ENCODE measurements at places on chromosomes 1 and 21. TPM values are rescaled to one million over a fixed set of nuclear protein-coding genes. Genes with fewer than 3 reads are reported as not detected.

The ENAH gene
- total RNA-seq, result 17.6 TPM

DNA sequence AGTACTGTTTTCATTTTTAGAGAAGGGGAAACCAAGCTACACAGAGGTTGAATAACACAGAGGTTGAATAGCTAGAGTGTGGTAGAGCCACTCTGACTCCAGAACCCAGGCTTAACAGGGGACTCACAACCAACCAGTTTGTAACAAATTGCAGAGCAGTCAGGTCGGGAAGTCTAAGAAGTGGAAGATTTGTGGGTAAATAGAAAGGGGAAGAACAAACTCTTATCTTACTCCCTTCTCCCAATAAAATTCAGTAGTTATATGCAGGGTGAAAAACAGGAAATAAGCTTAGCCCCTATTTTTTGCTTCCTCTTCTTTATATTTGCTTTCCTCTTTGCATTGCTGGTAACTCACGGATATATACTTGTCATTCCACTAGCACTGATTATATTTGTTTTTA, 23.2 kb downstream of the CDC42 start:
- no peak for DNase-seq

The PTPRF gene
- total RNA-seq, result 384 TPM

The AKNAD1 gene
- 0.60 TPM for total RNA-seq

GRCh38 chr1:2233468-2233867, 5.3 kb downstream of the SKI start:
- DNase-seq, result no peak

DNA sequence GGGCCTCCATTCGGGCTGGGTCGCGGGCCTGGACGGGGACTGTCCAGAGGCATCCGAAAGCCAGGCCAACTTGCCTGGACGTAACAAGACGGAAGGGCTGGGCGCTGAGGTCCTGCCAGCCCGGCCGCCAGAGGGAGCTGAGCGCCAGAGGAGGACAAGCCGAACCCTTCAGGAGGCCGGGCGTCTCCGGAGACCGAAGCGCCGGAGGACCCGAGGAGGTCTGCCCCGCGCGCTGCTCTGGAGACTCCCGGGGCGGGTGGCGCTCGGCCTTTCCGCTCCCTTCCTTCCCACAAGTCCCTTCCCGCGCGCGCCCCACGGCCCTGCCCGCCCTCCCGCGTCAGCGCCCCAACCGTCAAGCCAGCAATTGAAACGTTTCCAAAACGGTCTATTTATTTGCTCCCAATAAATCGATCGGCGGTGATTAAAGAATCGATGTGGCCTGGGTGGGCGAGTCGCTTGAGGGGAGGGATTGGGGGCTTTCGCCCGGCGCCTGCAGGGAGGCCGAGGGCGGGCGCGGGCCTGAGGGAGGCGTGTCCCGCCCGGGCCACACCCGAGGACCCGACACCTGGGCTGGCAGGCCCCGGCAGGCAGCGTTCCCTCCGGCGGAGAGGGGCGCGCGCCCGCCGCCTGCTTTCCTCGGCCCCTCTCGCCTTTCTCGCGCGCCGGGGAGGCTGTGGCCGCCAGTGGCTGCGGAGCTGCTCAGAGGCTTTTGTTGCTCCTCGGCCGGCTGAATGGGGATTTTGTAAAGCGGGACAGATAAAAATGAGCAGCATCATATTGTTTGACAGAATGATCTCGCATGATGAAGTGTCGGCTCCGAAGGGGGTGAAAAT, 5.2 kb upstream of the FOXD3 start:
- DNase-seq, result peak; percentile 82

The ADGRL4 gene
- 1.7 TPM for total RNA-seq

DNA sequence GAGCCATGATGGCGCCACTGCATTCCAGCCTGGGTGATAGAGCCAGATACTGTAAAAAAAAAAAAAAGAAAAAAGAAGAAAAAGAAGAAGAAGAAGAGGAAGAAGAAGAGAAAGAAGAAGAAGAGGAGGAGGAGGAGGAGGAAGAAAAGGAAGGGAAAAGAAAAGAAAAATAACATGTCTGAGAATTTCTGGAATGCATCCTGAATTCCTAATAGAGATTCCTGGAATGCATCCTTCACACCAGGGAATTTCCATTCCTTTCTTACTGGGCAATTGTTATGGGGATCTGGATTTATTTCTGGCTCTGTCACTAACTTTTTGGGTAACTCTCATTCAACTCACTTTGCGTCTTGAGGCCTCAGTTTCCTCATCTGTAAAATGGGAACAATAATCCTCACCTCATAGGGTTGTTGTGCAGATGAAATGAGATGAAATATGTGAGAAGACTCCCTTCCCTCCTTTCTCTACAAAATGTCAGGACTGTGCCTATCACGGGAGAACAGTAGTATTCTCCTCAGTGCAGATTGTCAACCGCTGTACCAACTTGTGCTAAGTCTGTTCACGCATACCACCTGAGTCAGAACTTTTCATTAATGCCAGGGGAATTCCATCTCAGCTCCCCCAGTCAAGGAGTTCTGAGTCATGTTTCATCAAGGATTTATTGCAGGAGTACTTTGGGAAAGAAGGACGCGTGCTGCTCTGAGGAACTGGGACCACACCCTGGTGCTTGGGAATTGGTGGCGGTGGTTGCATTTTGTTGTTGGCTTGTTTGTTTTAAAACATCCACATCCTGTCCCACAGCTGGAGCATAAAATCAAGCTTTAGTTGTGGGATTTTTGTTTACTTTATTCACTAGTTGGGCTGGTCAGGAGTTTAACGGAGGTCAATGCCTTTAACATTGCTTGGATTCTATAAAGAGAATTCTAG, 42.4 kb upstream of the ROR1 start:
- DNase-seq, result peak; percentile 31

- no peak for DNase-seq
Observed at GRCh38 chr1:100461222-100461621, 76.7 kb upstream of the GPR88 start.

GRCh38 chr1:156074661-156075060, 7.6 kb downstream of the MEX3A start:
- no peak for DNase-seq

- no peak for DNase-seq
Observed at GRCh38 chr21:14554948-14555347, 8.8 kb upstream of the SAMSN1 start.

The FALEC gene
- total RNA-seq, result not detected

- no peak for DNase-seq
Observed at GRCh38 chr1:234848972-234849649, 239.1 kb upstream of the IRF2BP2 start.

The MR1 gene
- 14.6 TPM for total RNA-seq

The NT5C1A gene
- total RNA-seq, result not detected

DNA sequence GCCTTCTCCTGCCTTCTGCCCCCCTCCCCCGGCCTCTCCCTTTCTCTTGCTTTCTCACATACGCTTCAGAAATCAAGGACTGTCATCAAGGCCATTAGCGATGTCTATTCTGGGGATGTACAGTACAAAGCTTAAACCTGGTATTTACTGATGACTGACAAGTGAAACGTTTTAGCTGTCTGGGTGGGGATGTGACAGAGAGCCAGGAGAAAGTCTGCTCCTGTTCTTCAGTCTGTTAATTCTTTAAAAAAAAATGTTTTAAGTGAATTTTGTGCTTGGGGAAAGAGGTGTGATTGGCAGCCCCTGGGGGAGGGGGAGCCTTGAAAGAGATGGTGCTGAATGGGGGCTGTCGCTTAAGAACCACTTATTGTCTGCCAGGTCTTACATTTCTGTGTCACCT, 283.0 kb upstream of the PLXNA2 start:
- DNase-seq, result no peak

DNA sequence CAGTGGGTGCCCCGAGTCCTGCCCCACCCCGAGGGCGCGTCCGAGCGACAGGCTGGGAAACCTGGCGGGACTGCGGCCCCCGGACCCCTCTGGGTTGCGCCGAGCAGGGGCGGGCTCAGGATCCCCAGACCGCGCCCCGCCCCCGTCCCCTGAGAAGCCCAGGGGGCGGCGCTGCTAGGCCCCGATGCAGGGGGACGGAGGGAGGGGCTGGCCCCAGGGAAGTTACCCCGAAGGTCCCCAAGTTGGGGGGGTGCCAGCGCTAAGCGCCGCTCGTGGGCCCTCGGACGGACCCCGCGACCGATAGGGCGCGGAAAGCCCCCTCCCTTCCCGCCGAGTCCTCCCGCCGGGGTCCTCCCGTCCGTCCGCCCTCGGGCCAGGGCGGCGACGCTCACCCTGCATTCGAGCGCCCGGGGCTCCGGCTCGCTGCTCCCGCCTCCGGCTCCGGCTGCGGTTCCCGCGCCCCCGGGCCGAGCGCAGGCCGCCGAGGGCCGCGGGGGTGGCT, 414 bp downstream of the GPR153 start:
- DNase-seq, result peak; percentile 33

GRCh38 chr1:10621906-10622305, 147.2 kb downstream of the PEX14 start:
- no peak for DNase-seq

DNA sequence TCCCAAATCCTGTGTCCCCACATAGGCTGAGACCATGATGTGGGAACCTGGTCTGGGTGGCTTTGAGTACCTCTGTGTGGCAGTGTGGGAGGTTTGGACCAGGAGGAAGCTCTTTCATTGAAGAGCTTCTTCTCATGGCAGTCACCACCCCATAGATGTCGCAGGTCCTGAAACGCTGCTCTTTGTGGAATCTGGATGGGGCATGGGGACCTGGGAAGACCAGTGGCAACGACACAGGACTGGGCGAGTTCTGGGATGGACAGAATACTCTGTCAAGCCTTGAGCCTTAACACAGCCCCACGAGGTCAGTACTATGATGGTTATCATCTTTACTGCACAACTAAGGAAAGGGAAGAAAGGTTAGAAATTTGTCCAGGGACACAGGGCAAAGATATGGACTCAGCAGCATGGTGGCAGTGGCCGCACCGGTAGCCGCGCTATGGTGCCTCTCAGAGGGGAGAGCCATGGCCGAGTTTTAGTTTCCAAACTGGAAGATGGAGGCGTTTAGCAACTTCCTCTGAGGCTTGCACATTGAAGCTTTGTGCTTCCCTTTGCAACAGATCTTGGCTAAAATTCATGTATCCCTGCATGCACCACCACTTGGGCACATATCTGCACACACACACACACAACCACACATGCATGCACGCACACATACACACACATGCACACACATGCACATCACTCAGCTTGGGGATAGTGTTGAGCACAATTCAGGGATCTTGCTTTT, 117.7 kb upstream of the C1orf174 start:
- no peak for DNase-seq

DNA sequence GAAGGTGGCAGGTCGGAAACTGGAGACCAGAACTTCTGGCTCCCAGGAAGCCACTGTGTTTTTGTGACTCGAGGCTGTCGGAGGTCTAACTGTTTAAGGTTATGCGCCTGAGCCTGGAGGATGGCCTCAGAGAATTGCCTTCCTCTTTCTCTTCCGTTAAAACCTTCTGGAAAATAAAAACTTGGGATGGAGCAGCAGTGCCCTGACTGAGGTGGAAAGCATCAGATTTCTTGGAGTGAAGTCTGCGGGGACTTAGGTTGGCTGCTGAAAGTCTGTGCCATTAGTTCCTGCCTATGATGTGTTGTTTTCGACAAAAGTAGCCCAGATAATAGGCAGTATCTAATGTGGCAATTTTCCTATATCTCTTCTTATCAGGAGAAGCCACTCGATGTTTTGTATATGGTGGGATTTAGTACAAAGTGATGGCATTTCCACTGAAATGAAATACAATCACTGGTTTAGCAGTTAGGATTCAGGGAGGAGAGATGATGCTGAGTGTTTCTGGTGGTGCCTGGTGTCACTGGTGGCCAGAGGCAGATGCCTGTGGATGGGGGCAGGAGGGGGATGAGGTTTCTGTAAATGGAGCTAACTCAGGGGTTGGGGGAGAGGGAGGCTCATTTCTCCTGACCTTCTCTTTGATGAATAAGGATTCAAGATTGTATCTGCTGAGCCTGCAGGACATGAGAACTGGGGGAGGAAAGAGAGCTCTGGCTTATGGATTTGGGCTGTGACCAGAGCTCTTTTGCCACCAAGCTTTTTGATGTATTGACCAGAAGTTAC, 150.8 kb downstream of the CAMTA1 start:
- no peak for DNase-seq

- DNase-seq, result no peak
Observed at GRCh38 chr1:212317916-212318315, 32.7 kb downstream of the PPP2R5A start.

- DNase-seq, result no peak
Observed at GRCh38 chr21:35491114-35491513, 442.0 kb upstream of the RUNX1 start.

GRCh38 chr1:234139966-234140365, 233.3 kb upstream of the COA6 start:
- DNase-seq, result no peak

DNA sequence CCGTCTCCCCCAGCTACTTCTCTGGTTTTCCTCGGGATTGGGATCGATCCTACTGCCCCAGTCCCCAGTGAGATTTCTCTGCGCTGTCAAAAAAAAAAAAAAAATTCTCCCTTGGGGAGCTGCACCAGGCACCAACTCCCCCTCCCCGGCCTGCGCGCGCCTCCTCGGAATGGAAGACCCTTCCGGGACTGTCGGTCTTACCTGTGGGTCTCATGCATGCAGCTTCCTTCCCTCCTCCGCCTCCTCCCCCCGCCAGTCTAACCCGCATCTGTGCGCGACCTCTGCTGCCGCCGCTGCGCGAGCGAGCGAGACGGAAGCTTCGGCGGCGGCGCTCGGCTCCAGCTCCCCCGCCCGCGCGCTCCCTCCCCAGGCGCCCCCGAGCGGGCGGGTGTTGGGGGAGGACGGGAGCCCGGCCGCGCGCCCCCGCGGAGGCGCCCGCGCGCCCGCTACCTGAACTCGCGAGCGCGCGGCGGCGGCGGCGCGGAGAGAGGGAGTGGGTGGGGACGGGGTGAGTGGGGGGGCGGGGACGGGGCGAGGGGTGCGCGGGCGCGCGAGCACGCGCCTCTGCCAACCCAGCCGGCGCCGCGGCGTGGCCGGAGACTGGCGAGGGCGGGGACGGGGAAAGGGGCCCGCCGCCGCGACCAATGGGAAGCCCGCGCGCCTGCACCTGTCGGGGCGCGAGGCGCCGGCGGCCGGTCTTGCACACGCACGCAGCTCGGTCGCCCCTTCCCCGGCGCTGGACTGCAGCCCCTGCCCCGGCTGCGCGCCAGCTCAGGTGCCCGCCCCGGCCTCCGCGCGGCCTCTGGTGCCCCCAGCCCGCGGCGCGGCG, at the start of gene SUSD4:
Gene SUSD4, minus strand, starts transcription at position 321 of the 829 bp plus-strand sequence. CDS start 751 bp downstream, outside the sequence.
- peak; percentile 72 for DNase-seq

The ADORA1 gene
- 0.78 TPM for total RNA-seq

The LCE3E gene
- total RNA-seq, result not detected

DNA sequence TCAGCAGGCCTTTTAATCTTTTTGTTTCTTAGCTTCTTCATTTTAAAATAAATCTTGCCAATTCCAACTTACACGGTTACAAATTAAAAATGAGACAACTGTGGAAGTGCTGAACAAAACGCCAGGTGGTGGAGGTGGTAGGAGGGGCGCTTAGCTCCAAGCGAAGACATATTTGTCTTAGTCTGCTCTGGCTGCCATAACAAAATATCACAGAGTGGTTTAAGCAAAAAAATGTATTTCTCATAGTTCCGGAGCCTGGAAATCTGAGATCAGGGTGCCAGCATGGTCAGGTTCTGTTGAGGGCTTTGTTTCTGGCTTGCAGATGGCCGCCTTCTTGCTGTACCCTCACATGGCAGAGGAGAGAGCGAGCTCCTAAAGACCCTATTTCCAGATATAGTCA, 14.9 kb downstream of the IER5 start:
- DNase-seq, result no peak
